Amygdala (tissue), 56 donors: ENCODE measurements at places on chromosomes 4 and X.

DNA sequence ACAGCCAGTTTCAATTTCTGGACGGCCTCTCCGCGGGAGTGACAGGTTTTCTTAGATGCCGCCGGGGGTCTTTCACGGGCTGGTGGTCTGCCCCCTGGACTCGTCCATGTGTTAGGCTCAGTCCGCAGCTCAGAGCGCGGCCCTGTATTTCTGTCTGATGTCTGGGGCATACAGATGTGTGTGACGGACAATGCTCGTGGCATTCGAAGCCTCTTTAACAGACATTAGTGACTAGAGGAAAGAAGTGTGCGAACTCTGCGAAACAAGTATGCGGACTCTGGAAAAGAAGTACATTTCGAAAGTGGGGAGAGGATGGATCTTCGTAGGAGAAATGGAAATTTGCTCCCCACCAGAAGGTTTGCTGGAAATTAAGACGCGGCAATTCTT, 793 bp upstream of the DCUN1D4 start:
- DNase-seq = no peak

GRCh38 chr4:8507196-8507570, 66.6 kb downstream of the TRMT44 start:
- DNase-seq = no peak

GRCh38 chr4:63226229-63226628, 1183.0 kb downstream of the TECRL start:
- no peak for DNase-seq

GRCh38 chr4:101699441-101700124, 90.9 kb upstream of the BANK1 start:
- DNase-seq = no peak

GRCh38 chrX:102712981-102713625, 855 bp downstream of the GPRASP2 start:
- DNase-seq = peak; percentile 33

GRCh38 chrX:65697915-65698796, 30.7 kb downstream of the MSN start:
- DNase-seq = no peak

GRCh38 chr4:119149110-119149509, 13.5 kb downstream of the MYOZ2 start:
- no peak for DNase-seq

DNA sequence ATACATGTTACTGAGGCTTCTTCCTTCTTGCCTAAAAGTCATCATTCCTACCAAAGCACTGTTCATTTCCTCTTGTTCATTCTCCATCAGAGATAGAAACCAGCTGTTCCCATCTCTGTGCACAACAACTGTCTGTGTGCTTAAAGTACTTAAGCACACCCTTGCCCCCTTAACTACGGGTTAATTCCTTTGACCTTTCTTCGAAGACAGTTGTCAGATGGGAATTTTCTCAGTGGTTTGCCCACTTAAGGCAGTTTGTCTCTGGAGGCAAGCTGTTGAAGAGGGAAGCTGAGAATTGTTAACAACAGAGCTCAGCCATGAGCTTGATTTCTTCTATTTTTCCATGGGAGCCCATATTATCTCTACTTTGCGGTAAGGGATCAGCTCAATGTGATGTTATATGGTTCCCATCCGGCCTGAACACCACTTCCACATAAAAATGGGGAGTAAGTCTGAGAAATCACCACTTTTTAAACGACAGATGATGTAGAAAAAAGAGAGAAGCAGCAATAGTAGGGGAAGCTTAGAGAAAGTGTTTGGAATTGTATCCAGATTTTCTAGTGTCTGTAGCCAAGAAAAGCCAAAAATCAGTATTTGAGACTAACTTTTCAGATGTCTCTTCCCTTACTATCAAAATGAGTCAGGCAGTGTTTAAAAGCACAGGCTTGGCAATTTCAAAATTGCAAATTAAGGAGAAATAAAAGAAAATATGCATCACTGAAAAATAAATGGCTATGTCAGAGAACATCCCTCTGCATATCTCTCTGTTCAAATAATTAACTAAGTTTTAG, 194.4 kb downstream of the SLIT2 start:
- DNase-seq = no peak

GRCh38 chr4:163818673-163819072, 324.2 kb downstream of the TMA16 start:
- no peak for DNase-seq

DNA sequence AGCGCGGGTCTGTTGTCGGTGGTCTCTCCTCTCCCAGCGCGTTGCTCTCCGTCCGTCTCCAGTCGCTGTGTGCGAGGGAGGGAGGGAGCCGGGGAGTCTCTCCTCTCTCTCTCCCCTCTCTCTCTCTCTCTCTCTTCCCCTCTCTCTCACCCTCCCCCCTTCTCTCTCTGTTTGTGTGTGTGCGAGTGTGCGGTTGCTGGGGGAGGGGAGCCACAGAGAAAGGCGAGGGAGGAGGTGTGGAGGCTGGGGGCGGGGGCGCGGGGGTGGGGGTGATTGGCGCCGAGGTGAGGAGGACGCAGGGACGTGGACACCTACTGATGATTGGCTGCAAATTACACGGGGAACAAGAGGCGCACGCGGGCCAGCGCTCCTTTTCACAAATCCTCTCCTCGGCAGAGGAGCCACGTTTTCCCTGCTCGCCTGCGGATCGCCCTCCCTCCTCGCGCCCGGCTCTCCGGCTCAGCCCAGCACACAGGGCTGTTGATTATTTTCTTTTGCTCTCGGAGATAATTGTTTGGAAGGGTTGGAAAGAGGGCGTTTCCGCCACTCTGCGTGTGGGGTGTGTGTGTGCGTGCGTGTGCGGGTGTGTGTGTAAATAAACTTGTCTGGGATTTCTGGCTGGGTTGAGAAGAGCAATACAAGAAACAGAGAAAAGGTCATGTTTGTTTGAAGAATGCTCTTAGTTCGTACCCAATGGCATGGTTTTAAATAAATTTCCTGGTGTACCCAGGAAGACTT, at the start of gene CXXC4:
Gene CXXC4 (minus strand): TSS at position 73 of the 738 bp plus-strand sequence. CDS start 3,092 bp downstream, outside the sequence.
- peak; percentile 30 for DNase-seq

GRCh38 chr4:1725521-1725920, 4.2 kb downstream of the TACC3 start:
- no peak for DNase-seq

GRCh38 chrX:71618303-71618721, at the start of gene CXCR3:
CXCR3 (minus strand) TSS chrX:71618511; CDS start chrX:71618449, 62 bp downstream.
- DNase-seq = no peak

DNA sequence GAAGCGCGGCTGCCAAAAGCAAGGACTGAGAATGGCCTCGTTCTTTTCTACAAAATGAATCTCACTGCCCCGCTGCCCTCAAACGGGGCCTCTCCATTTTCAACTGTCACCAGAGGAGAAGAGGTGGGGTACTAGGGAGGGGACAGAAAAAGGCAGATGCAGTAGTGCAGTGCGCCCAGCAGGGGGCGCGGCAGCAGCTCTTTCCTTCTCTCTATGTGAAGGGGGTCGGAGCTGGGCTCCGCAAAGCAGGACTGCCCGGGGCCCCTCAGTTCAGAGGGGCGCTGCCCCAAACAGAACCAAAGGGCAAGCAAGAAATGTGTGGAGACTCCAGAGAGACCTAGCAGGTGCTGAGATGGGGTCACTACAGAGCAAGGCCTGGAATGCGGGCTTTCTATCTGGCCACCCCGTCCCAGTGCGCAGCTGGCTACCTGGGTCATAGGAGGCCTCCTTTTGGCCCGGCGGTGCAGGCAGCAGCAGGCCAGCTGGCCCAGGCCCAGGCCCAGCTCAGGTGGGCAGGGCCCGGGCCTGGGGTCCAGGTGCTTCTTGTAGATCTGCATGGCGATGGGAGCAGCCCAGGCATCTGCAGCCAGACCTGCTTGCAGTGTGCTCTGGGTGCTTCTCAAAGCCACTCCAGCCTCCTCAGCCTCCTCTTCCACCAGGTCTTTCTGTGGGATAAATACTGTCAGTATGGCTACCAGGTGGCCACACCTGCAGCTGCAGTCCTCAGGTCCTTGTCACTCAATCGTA, 5.9 kb downstream of the IRAK1 start:
- no peak for DNase-seq

GRCh38 chrX:79366873-79367749, at the start of gene ITM2A:
ITM2A (minus strand) TSS chrX:79367334; CDS start chrX:79367215, 119 bp downstream.
- DNase-seq = no peak

GRCh38 chr4:2833671-2834000, 10.0 kb upstream of the ADD1 start:
- DNase-seq = no peak

- no peak for DNase-seq
Measured at GRCh38 chrX:46704767-46705386, 54.0 kb downstream of the SLC9A7 start.

- peak; percentile 25 for DNase-seq
Measured at GRCh38 chr4:84582988-84583875, at the start of gene CDS1. CDS1 (plus strand) TSS chr4:84583127; CDS start chr4:84583402, 275 bp downstream.

DNA sequence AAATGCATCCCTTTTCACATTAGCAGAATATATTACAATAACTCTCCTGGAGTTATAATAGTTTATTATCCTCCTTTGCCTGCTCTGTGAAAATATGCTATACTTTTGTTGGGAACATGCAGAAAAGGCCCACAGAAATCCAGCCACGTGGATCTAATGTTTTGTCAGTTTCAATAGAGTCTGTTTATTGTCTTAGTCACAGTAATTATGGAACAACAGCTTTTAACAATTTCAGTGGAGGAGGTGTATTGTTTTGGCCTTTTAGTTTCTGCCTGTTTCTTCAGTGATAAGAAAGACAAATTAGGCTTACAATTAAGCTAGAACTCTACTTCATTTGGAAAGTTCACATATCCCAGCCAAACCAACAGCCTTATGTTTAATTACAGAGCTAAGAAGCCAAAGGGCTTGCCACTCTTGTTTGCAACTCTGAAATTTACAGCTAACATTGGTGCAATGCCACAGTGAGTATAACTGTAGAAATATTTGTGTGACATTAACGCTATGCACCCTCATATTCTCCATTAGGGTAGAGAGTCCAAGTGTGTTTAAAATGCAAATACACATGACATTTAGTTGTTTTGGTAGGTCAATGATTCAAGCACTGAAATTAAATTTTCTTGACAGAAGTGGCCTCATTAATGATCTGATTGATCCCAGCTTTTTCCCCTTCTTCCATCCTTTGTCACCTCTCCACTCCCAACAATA, 175.8 kb downstream of the USP46 start:
- DNase-seq = no peak

DNA sequence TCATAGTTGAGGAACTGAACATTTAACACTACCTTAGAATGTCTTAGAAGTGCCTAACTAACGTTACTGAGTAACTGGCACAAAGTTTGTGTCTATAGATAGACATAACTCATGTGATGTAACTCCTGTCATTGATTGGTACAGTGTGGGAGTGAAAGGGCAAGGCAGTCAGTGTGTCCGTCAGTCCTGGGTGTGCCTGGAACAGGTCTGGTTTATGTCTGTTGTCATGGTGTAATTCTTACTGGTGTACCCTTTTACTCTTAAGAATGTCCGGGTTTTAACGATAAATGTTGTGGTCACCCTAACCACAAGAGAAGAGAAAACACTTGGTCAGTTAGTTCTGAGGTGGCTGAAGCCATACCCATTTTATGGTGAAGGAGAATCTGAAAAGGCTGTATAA, 93.1 kb upstream of the ESX1 start:
- DNase-seq = no peak

- peak; percentile 29 for DNase-seq
Measured at GRCh38 chr4:13860126-13860525, 232.6 kb upstream of the BOD1L1 start.

- no peak for DNase-seq
Measured at GRCh38 chr4:84916227-84916626, 50.3 kb downstream of the WDFY3 start.

DNA sequence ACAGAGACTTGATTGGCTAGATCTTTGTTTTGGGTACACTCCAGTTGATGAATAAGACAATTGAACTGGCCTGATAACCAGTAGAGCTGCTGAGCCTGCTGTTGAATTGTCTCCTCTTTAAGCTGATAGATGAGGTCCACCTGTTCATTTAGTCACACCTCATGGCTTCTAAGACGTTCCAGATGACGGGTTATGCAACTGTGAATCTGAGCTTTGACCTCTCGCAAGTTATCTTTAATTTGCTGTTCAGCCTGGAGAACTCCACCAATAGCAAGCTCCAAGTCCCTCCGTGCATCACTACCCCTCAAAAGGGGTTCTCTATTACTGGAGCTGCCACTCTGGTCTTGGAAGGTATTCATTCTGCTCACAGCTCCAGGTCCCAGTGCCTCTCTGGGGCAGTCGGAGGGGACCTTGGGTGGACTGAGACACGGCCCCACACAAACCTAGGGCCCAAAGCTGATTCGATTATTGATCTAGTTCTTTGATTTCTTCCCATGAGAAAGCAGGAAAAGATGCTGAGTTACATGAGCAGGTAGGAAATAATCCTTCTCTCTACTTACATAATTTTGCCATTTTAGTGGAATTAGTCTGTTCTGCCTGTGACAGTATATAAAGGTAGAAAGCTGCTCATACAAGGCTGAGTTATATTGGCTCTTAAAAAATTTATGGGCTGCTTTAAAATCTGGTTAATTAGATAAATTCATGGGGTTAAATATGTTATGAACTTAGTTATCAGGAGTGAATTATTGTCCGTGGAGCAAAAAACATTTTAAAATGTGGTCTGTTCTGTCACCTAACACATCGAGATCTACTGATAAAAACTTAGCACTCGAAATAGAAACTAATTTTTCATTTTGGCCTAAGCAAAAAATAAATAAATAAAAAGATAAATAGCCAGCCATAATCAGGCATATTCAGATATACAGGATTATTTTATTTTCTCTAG, 6.8 kb downstream of the MMAA start:
- no peak for DNase-seq

- no peak for DNase-seq
Measured at GRCh38 chr4:56705966-56706365, 24.9 kb upstream of the HOPX start.

DNA sequence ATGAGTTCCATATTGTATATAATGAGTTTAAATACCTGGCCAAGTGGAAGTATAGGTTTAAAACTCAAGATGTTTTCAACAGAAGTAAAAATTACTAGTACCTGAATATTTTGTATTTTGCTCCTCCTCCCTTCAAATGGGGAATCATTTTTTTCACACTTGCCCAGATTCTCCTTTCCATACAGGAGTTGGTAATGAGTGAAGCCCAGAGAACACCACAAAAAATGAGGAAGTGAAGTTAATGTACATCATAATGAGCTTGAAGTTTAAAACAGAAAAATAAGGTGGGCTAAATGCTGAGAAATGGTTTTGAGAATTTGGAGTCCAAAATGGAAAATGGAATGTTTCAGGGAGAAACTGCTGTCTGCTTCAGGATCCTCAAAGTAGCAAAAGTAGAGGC, 364.8 kb upstream of the EMCN start:
- no peak for DNase-seq

GRCh38 chr4:114688059-114688458, 89.5 kb downstream of the UGT8 start:
- no peak for DNase-seq

DNA sequence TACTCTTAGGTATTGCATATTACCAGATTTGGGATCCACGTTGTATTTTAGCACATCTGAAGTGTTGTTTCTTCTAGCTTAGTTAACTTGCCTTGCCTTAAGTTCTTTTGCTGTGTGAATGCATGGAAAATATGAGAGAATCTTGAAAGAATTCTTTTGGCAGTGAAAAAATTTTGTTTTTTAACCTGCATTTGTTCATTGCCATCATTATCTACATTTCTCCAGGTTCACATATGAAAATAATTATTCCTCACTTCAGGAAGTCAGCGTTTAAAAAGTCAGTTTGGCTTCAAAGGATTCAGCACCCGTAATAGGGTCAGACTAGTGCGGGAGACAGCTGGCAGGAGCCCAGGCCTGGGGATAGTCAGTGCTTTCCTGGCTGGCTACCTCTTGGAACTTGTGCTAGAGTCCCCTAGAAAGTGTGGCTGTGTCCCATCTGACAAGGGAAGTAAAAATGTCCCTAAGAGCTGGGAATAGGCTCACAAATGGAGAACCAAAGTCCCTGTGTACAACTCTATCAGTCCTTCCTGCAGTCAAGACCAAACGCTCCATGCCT, 251.9 kb upstream of the KLF3 start:
- no peak for DNase-seq
